ENCODE measurements at places on chromosomes 5 and 9.

GRCh38 chr5:969408-969839, 39.2 kb upstream of the NKD2 start:
- DNase-seq, result no peak

- no peak for DNase-seq
Observed at GRCh38 chr9:131228988-131229387, 47.3 kb downstream of the FAM78A start.

DNA sequence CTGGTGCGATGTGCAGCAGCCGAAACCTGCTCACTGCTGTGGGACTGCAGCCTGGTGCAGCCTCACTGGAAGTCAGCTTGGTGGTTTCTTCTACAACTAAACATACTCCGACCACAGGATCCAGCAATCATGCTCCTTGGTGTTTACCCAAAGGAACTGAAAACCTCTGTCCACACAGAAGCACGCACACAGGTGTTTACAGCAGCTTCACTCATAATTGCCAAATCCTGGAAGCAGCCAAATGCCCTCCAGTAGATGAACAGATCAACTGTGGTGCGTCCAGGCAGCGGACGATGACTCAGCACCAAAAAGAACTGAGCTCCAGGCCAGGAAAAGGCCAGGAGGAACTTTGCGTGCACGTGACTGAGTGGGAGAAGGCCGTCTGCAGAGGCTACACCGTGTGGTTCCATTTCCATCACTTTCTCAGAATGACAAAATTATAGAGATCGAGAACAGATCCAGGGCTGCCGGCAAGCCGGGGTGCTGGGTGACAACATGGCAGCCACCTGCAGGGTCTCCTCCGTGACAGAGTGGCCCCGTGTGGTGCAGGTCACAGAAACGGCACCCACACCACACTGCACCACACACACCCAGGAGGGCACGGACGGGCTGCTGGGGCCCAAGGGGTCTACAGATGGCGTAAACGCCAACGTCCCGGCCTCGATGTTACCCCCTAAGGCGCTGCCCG, 23.1 kb upstream of the NSMF start:
- DNase-seq, result no peak

GRCh38 chr5:80034962-80035821, at the start of gene THBS4:
Gene THBS4 (plus strand): TSS chr5:80035348. CDS start chr5:80035538, 190 bp downstream.
- no peak for DNase-seq

DNA sequence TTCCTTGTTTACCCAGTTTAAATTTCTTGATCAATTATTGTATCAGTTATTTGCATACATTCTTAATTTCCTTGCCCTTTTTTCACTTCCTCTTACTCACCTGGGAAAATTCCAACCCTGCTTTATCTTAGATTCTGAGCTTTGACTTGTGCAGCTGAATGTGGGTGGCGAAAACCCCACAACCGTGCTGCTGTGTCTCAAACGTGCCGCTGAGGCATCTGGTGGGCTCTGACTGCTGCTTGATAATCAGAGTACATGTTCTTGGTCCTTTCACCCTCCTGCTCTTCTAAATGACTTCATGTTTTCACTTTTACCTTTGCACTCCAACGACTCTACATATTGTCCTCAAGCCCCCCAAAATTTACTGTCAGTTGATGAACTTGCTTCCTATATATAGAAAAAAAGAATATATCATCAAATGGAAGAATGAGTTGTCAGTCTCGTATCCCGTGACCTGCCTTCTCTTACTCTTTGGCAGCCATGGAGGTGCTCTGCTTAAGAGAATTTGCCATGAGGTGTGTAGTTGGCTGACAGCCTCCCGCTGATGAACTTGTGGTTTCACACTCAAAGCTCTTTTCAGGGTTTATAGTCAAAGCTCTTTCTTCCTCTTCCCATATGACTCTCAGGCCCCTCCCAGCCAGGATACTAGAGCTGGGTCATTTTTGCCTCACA, 14.0 kb upstream of the JAK2 start:
- no peak for DNase-seq

DNA sequence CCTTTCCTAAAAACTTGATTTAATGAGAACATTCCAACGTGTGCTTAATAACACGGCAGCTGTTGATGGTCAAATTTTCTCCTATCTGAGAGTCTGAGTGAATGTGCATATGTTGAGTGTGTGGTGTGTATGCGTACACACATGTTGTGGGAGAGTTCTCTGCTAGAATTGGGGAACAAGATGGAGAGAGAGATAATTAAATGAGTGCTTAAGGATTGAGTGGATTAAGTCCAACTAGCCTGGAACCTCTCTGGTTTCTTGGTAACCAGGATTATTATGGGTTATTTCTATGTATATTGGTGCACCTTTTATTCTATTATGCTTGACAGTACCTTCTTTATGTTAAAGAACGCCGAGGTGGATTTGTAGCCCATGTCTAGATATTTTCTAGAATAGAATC, 36.4 kb upstream of the TNFAIP8 start:
- DNase-seq, result no peak

DNA sequence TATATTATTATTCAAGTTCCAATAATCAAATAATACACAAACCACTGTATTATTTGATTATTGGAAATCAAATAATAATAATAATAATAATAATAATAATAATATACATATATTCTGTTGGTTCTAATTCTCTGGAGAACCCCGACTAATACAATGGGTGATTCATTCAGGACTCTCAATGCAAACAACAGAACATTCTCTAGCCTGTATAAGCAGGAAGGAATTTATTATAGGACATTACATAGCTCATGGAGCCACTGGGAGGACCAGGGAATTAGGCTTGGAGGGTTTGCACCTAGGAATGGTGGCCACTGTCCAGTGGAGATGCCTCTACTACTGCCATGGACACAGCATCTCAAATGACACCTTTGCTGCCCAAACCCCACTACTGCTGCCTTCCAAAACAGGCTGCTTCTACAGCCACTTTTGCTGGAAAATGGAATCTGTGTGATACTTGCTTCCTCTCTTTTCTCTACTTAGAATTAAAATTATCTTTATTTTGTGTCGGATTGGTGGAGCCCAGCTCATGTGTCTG, 25.9 kb downstream of the PTGS1 start:
- DNase-seq, result no peak

DNA sequence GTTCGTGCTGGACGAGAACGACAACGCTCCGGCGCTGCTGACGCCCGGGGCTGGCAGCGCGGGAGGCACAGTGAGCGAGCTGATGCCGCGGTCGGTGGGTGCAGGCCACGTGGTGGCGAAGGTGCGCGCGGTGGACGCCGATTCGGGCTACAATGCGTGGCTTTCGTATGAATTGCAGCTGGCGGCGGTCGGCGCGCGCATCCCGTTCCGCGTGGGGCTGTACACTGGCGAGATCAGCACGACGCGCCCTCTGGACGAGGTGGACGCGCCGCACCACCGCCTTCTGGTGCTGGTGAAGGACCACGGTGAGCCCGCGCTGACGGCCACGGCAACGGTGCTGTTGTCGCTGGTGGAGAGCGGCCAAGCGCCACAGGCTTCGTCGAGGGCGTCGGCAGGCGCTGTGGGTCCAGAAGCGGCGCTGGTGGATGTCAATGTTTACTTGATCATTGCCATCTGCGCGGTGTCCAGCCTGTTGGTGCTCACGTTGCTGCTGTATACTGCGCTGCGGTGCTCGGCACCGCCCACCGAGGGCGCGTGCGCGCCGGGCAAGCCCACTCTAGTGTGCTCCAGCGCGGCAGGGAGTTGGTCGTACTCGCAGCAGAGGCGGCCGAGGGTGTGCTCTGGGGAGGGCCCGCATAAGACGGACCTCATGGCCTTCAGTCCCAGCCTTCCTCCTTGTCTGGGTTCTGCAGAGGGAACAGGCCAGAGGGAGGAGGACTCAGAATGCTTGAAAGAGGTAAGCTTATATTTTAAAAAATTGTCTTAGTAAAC, 2.2 kb downstream of the PCDHA13 start:
- no peak for DNase-seq

GRCh38 chr5:91133183-91133582, 249.9 kb downstream of the ARRDC3 start:
- no peak for DNase-seq

- DNase-seq, result no peak
Observed at GRCh38 chr9:2957656-2958200, 113.8 kb upstream of the PUM3 start.

- DNase-seq, result no peak
Observed at GRCh38 chr9:134707731-134708671, 66.4 kb downstream of the COL5A1 start.

GRCh38 chr9:121286973-121287741, 19.2 kb downstream of the GSN start:
- DNase-seq, result no peak

DNA sequence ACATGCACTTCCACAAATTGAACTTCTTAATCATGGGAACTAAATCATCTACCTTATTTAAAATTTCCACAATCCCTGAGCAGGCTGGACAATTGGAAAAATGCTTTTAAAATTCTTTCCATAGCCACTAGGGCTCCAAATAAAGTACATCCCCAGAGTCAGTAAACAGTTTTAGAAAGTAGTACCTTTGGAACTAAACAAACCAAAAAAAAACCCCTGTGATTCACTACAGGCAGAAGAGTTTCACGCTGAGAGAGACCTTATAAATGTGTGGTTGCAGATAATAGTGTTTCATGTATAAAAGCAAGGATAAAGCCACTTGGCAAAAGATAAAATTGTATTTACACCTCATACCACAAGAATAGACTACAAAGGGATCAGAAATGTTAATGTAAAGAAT, 11.8 kb upstream of the HMGCR start:
- DNase-seq, result no peak

DNA sequence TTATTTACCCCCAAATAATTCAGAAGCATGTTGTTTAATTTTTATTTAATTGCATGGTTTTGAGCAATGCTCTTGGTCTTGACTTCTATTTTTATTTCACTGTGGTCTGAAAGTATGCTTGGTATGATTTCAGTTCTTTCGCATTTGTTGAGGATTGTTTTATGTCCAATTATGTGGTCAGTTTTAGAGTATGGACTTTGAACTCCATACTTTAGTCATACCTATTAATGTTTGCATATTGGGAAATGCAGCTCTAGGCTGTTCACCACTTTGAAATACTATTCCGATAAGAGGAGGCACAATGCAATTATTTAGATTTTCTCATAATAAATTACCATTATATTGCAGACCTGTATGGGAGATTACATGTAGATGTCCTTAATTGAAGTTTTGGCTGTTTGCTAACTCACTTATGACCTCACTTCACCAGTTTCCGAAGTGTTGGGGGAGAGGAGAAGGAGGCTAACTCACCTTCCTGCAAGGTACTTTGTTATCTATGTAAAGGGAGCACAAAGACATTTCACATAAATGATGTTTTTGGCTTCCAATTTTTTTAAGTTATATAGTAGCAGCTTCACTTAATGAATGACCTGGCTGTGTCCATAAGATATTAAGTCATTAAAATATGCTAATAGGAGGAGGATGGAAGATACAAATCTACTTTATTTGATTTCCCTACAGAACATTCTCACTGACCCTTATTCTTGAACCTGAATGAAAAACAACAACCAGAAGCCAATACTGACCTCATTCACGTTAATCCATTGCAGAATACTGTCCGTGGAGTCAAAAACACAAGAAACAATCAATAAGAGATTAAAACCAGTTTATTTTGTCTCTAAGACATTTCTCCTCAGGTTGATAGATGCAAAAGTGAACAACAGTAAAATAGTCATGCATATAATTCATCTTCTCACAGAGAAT, 970.3 kb upstream of the ARRDC3 start:
- DNase-seq, result no peak

GRCh38 chr5:149893403-149893931, 51.1 kb downstream of the PDE6A start:
- DNase-seq, result no peak

DNA sequence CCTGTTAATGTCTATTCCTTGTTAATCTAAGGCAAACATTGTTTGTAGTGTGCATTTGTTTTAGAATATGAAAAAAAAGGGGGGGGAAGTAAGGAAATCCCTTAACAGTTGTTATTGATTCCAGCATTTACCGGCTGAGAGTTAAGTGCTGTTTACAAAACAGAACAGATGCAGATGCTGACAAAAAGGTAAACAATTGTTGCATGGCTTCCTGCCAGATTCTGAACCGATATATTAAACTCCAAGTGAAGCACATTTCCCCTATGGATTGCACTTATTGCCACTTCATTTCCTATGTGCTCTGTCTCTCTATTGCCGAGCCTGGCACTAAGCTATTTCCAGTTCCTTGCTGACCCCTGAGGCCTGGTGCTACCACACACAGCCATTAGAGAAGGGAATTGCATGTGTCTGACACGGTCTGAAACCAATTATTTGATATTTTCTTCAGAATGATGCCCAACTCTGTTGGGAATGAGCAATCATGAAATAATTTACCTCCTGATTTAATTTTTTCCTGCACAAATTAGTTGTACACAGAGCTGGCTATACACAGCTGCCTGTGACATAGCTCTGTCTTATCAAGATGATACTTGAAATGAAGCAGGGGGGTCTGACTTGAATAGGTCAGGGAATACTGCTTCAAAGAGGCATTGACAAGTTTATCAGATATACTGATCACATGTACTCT, 109.8 kb downstream of the KIAA0825 start:
- DNase-seq, result no peak

DNA sequence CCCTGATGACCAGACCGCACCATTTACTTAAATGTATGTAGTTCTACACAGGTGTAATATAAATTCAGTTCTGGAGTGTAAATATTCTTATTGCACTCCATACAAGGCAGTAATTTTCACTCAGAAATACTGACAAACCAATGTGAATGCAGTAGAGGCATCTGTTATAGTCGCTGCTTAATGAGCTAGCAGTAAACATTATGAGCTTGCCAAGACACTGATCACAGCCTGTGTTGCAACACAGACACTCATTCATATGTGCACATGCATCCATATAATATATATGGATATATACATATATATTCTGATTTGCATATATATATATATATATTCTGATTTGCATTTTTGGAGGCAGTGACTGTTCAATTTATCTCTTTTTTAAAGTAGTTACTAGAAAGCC, 435.1 kb upstream of the ST8SIA4 start:
- no peak for DNase-seq

DNA sequence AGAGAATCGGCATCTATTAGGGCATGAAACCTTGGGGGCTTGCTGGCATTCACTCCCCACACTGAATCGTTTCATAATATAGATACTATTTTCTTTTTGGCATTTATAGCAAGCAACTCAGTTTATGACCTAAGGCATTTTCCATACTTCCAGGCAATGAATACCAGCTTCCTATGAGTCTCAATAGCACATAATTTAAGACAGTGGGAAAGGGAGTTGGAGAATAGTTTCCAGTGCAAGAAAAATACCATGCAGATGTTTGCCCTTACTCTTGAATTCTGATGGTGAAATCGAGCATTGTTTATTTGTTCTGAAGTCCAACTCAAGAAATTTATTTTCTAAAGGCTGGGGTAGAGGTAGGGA, 175.8 kb upstream of the KLF9 start:
- no peak for DNase-seq

DNA sequence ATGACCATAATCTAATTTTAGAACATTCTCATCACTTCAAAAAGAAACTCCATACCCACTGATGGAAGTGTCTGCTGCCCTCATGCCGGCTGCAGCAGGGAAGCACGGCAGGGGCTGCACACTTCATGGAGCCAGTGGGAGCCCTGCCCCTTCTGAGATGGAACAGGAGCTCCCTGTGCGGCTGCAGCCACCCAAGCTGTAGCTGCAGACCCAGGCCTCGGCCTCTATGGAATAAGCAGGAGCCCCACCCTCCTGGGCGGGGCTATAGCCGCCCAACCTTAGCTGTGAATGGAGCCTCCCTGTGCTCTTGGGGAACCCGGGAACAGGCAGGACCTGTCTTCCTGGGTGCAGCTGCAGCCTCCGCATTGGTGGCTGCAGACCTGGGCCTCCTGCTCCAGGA, 128.5 kb downstream of the NUDT12 start:
- DNase-seq, result no peak

GRCh38 chr5:172670005-172670402, 28.9 kb downstream of the NEURL1B start:
- DNase-seq, result no peak

- no peak for DNase-seq
Observed at GRCh38 chr9:116905171-116905588, 218.1 kb downstream of the TRIM32 start.
